ENCODE measurements at places on chromosomes 4 and X.

- DNase-seq, result peak; percentile 53
Measured at GRCh38 chr4:123397144-123398065, 810 bp downstream of the SPRY1 start.

- no peak for DNase-seq
Measured at GRCh38 chr4:140344101-140344500, 29.3 kb upstream of the SCOC start.

GRCh38 chrX:10741550-10741949 lies 121.2 kb upstream of the MID1 start:
- DNase-seq, result no peak

GRCh38 chr4:73538162-73538561 lies 56.6 kb downstream of the AFM start:
- no peak for DNase-seq

DNA sequence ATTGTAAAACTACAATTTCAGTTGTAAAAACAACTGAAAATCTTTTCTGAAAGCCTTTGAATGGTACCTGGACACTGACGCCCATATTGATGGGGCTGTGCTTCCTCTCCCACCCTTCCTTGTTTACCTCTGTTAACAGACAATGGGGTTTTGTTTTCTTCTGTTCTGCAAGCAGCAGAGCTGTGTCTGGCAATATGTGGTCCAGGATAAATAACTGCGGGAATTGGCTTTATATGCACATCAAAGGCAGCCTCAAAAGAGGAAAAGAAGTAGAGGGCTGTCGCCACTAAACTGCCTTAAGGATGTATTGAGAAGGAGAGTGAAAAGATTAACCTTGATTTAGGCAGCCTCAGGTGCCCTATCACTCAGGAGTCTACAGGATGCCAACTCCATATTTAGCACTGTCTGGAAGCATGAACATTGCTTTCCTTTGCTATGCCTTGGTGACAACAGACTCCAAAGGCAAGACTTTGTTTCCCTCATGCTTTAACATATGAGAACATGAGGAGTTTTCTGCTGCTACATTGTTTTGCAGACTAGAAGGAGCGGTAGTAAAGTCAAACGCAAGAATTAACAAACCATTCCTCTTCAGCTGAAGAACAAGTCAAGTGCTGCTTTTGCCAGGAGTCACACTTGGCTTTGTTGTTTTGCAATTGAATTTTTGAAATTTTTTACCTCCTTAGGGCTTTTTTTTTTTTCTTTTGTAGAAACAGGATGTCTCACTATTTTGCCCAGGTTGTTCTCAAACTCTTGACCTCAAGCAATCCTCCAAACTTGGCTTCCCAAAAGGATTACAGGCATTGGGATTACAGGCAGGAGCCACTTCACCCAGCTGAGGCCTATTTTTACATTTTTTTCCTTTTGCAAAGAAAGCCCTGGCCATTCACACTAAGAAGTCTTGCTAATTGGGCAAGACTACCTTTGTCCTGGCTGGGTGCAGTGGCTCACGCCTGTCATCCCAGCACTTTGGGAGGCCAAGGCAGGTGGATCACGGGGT lies 3.0 kb downstream of the IL21 start:
- DNase-seq, result no peak

DNA sequence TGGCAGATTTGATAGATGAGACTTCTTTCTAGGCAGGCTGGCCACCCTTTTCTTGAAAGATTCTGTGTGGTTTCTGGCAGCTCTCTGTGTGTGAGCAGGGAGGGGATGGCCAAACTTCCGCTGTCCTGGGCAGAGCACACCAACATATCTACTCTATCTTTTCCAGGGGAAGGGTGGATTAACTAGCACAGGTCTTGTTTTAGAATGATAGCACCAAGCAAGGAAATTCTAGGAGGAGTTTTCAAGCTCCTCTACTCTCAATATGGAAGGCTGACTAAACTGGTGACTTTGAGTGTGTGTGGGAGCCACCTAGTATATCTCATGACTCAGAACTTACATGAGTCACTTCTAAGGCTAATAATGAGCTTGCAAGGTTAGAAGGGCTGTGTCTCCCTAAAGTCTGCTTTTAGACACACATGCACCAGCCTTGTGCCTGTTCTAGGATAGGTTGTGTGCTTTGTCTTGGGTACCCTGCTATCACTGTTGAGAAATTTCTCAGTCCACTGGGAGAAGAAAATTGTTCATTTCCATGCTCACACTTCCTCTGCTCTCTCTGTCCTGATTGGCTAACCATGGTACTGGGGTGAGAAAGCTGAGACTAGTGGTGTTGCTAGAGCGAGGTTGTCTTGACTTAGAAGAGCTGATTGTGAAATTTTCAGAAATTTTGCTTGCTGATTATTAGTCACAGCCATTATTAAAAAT lies 72.9 kb downstream of the YIPF6 start:
- DNase-seq, result peak; percentile 53

DNA sequence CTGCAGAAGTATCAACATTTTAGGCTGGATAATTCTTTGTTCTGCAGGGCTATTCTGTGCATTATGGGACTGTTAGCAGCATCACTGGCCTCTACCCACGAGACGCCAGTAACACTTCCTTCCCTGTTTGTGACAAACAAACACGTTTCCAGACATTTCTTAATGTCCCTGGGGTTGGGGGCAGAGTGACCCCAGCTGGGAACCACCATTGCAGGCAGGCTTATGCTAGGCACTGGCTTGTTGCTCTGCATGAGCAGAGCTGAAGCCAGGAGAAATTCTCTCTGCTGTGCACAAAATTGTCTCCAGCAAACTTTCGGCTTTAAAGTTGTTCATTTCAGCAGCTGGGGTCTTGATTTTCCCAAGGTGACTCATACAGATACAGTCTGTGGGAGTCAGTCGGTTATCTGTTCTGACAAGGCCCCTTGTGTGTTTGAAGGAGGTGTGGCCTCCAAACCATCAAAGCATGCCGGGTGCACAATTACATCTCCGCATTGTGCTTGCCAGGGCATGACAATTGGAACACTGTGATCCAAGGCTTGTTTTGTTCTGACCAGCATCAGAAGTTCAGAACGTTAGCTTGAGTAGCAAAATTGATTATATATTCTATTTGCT lies 156.4 kb upstream of the BOD1L1 start:
- DNase-seq, result no peak

- peak; percentile 79 for DNase-seq
Measured at GRCh38 chr4:40763228-40763716, 13.5 kb downstream of the NSUN7 start.

- peak; percentile 57 for DNase-seq
Measured at GRCh38 chrX:73855546-73855945, 292.5 kb downstream of the CHIC1 start.

GRCh38 chrX:11205796-11206195 lies 87.4 kb upstream of the AMELX start:
- no peak for DNase-seq
